ENCODE measurements at places on chromosomes 12 and 14.

GRCh38 chr14:68460541-68460940 is 332.3 kb downstream of the ZFP36L1 start:
- DNase-seq = no peak

DNA sequence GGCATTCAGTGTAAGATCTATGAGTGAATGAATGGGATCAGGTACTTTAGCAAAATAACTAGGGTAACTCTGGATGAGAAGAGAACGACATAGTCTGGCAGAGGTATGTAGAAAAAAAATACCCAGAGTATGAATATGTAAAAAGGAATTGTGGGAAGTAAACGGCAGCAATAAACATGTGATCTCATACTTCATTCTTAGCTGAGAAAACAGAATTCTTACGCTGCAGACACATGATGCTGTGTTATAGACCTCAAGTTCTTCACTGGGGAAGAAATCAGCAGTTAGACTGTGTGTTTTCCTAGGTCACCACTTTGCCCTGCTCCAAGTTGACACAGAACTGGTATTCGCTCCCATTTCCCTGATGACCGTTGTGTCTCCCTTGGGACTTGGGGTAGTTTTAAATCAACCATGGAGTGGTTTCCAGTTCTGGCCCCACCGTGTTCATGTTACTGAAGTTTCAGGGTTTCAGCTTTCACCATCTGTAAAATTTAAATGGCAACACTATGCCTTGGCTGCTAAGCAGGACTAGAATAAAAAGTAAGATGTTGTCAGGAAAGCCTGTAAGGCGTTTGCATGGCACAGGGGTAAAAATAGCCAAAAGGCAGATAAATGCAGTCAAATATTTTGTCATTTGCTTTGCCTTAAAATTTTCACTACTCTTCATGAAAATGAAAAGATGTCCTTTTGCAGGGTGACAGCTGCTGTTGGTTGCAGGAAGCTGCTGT is 223.7 kb downstream of the PELI2 start:
- no peak for DNase-seq

DNA sequence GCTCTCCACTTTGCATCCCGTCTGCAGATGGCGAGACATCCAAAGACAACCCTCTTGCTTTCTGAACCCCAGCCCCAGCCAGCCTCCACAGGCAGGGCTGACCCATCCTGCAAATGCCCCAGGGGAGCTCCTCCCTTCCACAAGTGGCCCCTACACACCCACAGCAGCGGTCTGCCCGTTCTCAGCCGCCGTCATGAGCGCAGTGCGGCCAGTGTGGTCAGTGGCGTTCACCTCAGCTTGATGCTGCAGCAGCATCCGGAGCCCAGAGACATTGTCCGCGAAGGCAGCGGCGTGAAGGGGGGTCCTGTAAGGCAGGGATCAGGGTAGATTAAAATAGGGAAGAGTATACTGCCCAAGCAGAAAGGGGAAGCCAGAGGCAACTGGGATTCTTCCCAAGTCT is 13.7 kb downstream of the ANKRD52 start:
- no peak for DNase-seq

DNA sequence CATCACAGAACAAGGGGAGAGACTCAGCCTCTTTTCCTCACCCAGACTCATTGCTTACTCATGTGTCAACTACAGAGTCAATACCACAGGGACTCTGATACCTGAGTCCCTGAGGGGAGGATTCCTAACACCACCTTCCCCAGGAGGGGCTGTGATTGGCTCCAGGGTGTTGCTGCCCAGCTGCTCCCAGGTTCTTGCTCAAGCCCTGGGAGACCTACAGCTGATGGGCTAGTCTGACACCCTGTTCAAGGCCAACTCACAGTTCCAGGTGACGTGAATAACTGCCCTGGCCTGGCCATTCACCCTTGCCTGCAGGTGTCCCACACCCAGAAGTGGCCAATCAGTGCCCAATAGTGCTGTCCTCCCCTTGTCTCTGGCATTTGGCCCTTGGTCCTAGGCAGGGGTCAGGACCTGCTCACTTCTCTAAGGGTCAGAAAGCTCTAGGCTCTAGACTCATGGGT is 8.6 kb downstream of the SPRYD4 start:
- DNase-seq = no peak

GRCh38 chr12:100579844-100580243 is 6.4 kb downstream of the GAS2L3 start:
- no peak for DNase-seq

DNA sequence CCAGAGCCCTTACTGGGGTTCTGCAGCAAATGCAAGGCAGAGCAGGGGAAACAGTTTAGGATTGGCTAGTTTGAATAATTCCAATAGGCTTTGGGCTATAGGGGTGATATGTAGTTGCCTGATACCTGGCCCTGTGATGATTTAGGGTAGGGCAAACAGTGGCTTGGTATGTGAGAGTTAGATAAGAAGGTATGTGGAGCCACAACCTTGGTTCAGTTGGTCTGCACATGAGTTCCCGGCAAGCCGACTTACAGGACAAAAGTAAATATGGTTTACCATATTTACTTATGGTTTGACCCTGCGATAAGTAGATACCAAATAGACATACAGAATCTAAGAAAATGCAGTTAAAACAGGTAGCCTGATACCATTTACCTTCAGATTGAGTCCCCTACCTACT is 8.3 kb upstream of the CAPRIN2 start:
- no peak for DNase-seq
